CD8-positive, alpha-beta memory T cell (primary cell): ENCODE measurements at places on chromosomes 6 and 20. TPM values are rescaled to one million over a fixed set of nuclear protein-coding genes. Genes with fewer than 3 reads are reported as not detected.

Gene DEF6
- 183 TPM for polyA plus RNA-seq

DNA sequence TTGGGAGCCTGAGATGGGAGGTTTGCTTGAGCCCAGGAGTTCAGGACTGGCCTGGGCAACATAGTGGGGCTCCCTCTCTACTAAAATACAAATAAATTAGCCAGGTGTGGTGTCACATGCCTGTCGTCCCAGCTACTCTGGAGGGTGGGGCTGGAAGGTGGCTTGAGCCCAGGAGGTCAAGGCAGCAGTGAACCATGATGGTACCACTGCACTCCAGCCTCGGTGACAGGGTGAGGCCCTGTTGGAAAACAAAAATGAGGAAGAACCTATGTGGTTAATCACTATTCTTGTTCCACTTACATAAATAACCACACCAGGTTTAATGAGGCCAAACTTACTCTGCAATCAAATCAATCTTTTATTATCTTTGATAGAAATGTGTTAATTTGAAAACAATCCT lies 5.4 kb downstream of the PPDPF start:
- DNase-seq: no peak

GRCh38 chr6:157649311-157650260 lies 173.5 kb upstream of the SNX9 start:
- DNase-seq: no peak

Gene MEP1A
- polyA plus RNA-seq: not detected

- DNase-seq: no peak
These were observed 33.7 kb downstream of the PYGB start for GRCh38 chr20:25281541-25281991.

GRCh38 chr6:5726976-5727718 lies 279.6 kb downstream of the NRN1 start:
- no peak for DNase-seq

DNA sequence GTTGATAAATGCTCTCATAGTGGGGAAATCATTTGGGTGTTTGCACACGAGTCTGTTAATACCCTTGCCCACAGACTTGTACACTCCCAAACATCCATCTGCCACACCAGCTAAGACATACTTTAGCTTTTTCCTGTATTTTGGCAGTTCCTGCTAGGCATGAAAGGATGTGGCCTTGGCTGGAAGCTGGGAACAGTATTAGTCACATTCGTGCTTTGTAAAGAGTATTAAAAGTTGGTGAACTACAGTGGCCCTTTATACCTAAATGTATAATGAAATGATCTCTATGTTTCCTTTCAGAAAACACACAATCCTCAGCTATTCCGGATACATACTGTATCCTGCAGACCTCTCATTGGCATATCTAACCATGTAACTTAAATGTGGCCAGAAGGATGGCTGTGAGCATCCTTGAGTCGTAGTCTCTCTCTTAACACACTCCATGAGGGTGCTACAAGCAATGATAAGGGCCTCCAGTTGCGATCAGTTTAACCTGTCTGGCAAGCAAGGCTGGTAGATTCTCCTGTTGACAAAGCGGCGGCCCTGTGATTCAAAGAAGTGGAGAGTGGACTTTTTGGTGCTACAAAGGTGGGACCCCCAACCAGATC lies 1.5 kb downstream of the LEMD2 start:
- DNase-seq: no peak

DNA sequence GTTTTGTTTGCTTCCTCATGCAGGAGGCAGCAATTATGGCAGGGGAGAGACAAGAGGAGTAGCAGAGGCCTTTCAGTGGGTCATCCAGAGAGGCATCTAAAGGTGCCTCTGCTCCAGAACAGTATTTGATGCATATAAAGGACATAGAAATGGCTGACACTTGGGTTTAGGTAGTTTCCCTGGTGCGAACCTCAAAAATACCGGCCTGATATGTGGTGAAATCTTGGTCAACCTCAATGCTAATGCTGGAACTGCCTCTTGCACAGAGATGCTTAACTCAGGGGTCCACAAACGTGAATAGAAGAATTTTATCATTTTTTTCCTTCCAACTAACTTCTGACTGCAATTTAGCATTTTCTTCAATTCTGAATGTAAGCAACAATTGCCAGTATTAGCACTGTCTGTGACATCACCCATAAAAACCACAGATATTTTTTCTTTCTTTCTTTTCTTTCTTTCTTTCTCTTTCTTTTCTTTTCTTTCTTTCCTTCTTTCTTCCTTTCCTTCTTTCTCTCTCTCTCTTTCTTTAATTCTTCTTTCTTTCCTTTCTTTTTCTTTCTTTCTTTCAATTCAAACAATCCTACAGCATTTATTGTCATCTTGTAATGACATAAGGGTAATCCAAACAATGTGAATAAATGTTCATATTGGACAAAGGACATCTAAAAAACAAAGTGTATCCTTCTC lies 180.0 kb upstream of the UST start:
- no peak for DNase-seq

GRCh38 chr6:109348226-109348625 lies 34.0 kb downstream of the CD164 start:
- DNase-seq: no peak

Gene HLA-G
- polyA plus RNA-seq: 3.2 TPM
